ENCODE measurements at places on chromosomes 11 and 22.

DNA sequence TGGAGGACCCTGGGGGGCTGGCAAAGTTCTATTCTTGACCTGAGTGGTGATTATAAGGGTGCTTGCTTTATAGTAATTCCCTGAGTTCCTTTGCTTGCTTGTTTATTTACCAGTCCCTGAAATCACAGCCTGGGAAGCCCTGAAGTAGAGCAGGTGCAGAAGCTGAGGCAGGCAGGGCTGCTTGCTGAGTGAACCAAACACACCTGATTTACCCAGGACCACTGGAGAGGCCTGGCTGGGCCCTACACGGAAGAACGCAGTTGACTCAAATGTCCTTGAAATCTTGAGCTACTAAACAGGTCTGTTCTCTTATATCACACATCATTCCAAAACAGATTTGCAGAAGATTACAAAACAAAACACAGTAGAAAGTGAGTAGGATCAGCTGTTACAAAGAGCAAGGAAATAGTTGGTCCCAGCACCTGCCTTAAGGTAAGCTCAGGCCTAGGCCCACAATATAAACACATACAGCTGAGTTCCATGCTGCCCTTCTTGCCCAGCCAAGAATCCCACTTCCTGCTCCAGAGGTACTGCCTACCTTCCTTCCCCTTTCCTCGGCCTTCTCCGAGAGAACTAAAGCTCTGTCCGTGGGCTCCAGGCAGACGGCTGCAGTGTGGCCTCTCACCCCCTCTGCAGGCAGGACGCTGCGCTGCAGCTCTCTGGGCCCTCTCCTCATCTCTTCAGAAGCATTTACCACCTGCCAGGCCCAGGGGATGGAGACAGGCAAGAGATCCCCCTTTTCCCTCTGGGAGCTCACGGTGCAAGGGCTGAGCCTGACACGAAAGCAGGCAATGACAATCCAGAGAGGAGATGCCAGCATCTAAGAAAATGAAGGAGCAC is 46.1 kb upstream of the SCUBE2 start:
- DNase-seq: peak; percentile 61

DNA sequence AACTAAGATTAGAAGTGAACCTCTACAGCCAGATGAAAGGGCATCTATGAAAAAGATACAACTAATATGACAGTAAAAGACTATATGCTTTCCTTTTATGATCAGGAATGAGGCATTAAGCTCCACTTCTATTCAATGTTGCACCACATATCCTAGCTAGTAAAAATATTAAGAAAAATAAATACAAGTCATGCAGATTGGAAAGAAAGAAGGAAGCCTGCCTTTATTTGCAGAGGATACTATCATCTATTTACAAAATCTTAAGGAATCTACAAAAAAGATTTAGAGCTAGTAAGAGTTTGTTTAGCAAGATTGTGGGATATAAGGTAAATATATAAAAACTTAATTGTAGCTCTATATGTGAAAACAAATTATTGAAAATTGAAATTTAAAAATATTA is 308.8 kb downstream of the DYNC2H1 start:
- DNase-seq: no peak

GRCh38 chr11:69512790-69513189 is 31.3 kb downstream of the LINC01488 start:
- DNase-seq: no peak

- DNase-seq: no peak
These were observed 12.2 kb downstream of the KCTD17 start for GRCh38 chr22:37063431-37064420.

- no peak for DNase-seq
These were observed 11.8 kb upstream of the E2F8 start for GRCh38 chr11:19252394-19253152.

DNA sequence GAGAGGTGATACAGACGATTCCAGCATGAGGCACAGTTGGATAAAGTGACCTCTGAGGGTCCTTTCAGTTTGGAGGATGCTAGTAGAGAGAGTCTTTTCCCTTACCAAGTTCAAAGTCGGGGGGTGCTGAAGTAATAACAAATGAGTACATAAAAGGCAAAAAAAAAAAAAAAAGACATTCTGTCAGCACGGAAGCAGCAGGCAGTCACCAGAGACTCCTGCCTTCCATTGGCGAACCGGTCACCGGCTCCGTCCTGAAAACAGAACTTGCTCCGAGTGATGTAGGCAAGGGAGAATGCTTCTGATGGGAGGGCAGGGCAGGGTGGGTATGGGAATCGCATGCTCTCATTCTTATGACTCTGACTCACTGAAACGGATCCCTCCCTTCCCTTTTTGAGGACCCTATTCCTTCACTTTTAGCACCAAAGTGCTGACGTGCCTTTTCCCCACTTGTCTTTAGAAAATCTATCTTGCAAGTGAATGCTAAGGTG is 65.9 kb downstream of the PRR5L start:
- no peak for DNase-seq

DNA sequence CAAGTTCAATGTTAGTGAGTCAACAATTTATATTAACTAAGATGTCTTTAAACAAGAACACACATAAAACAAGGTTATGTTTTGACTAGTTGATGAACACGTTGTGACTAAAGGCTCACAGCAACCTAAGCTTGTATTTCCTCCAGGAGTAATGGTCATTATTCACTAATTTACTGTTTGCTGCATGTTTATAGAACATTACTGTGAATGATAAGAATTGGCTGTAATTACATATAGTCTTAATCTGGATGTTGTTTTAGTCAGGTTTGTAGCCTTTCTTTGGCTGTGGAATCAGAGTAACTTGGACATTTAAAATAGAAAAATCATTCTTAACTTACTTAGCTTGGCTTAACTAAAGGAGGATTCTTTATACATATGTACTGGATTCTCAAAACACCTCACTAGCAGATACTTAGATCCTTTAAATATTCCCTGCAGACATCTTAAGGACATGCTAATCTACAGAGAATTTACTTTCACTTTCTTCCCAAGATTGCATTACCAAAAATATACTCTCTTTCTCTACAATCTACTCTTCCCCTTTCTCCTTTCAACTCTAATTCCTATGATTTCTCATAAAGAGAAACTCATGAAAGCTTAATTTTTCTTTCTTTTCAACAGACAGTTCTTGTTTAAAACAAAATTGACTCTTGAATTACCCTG is 319.7 kb upstream of the CTSC start:
- DNase-seq: no peak

DNA sequence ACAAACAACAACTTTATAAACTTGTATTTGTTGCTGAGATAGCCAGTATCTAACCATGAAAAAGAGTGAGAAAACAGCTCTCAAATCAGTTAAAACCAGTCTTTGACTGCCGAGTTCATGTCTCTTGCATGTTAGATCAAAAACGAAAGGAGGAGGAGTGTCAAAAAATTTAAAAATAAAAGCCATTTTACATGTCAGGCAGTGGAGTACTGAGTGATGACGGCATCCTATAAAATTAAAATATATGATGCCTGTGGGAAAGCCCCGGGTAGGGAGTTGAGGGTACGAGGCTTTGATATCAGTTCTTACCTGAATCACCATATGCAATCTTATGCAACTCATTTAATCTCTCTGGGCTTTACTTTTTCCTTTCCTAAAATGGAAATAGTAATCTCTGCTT is 117.3 kb downstream of the ETS1 start:
- no peak for DNase-seq

DNA sequence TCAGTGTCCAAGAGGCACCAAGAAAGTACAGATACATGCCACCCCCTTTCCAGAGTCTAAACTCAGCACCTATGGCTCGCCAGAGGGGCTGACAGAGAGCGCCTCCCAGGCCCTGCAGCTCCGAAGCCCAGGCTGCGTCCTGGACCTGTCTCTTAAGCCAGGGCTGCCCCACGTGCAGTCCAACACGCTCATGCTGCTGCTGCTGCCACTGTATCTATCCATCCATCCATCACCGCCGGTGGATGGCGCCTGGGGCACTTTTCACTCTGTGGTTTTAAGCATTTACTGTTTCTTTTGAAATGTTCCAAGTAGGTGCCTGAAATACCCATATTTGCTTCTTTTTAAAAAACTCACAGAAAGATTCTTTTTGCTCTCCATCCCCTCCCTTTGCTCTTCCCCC is 41.8 kb downstream of the MACROD1 start:
- DNase-seq: no peak

DNA sequence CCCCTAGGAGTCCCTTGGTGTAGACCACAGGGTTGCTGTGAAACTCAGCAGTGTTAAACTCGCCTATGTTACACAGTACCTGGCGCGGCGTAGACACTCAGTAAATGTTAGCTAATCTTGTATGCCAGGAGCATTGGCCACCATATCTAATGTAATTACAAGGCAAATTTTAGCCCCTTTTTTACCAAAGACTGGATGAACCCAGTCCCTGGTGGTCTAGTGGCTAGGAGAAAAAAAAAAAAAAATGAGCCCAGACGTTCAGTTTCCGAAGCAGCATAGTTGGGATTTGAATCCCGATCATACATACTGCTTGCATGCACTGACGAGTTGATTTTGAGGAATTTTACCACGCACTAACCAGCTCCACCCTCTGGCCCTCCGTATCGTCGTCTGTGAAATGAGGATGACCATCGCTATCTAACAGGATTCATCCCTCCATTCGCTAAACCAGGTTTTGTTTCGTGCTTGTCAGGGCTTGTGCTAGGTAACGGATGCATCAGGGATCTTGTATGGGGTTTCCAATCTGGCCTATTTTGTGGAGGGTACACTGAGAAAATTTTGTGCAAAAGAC is 688 bp downstream of the PTS start:
- no peak for DNase-seq

DNA sequence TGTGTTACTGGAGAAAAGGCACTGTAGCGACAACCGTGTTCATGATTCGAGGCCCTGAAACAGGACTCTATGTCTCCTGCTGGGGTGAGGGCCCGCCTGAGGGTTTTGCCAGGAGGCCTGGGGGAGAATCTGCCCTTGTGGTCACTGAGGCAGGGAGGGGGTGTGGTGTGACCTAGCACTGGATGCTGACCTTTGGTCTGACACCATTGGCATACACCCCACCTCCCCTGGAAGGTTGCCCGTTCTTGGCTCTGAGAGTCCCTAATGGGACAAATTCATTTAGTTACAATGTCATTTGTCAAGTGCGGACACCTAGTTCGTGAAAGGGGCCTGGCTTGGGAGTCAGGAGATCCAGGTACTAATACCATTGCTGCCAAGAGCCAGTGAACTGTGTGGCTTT is 29.0 kb downstream of the NECTIN1 start:
- no peak for DNase-seq

GRCh38 chr11:1200611-1201191 is 22.2 kb upstream of the MUC5B start:
- no peak for DNase-seq

DNA sequence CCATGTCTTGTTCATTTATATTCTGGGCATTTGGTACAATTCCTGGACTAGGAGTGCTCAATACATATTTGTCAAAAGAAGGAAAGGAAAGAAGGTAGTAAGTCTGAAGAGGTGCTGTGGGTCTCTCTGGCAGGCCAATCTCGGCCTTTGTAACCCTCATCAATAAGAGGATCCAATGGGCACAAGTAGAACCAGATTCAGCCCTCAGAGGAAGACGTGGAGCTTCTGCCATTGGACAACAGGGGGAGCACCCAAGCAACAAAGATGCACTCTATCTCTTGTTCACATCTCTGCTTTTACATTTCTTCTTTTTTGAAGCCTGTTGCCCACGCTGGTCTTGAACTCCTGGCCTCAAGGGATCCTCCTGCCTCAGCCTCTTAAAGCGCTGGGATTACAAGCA is 2.2 kb upstream of the VPS11 start:
- DNase-seq: peak; percentile 11

DNA sequence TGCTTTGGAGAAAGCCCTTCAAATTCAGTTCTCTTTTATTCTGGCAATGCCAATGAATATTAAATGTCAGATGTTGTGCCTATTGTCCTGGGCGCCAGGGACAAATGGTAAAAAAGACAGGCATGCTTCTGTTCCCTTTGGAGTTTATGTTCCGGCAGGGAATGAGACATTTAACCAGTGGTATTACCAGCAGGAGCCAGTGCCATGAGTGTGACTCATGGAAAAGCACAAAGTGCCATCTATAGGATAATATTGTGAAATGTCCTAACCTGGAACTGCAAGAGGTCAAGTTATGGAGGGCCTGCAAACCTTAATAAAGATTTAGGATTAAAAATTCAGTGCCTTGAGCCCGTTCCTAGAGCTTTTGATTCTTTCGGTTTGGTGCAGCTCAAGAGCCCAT is 39.5 kb downstream of the REXO2 start:
- DNase-seq: no peak

DNA sequence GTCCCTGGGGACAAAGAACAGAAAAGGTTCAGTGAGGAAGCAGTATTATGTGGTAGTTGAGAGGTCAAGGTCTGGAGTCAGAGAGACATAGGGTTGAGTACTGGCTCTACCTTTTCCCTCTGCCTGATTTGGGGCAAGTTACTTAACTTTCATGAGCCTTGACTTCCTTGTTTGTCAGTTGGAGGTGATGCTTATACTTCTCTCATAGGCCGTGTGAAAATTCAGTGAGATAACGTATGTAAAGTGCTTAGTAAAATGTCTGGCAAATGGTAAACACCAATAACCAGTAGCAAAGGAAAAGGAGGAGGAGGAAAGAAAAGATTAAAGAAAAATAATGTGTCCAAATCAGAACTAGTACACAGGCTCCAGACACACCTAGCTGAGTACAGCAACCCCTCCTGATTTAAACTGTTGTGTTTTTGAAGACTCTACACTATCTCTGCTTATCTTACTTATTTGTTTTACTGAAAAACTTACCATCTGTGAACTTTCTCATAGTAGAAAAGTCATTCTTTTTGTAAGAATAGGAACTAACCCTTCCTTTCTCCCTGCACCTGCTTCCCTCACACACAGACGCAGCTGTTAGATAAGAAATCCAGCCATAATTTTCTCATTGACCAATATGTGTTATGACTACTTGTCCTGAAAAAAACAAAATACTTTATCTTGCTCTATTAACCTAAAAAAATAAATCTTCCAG is 126.9 kb downstream of the CD44 start:
- no peak for DNase-seq

GRCh38 chr11:3123761-3124733 is 41.1 kb downstream of the OSBPL5 start:
- DNase-seq: no peak

DNA sequence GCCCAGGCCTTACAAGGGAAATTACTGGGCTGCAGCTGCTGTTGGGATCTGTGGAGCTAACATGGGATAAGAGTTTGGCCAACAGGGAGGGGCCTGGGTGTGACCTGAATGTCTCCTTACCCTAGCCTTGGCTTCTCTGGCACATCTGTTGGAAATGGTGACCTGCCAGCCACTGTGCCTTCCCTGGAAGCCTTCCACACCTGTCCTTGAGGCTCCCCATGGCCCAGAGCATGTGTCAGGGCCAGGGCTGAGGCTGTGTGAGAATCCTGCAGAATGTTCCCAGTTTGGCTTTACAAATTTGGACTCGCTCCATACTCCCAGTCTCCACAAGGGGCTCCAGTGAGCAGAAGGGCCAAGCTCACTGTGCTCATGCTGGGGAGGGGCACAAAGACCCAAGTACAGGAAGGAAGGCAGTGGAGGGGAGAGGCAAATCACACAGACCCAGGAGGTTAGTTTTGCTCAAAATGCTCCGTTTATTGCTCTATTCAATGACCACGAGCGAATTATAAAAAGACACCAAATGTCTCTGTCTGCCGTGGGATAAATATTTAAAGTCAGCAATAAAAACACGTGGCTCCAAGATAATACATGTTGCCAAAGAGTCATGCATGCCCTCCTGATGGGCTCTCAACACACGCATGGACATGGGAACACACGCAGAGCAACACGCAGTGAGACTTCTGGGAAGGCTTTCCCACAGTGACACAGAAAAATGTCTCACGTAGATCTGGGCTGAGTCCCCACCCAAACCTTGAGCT is 1.7 kb upstream of the IGSF22 start:
- DNase-seq: no peak

GRCh38 chr22:48752451-48753380 is 1075.0 kb downstream of the BRD1 start:
- DNase-seq: no peak
